HCEC 1CT (cell line): ENCODE measurements at places on chromosomes 5 and 9.

GRCh38 chr5:13973724-13974123 lies 29.2 kb upstream of the DNAH5 start:
- no peak for DNase-seq

DNA sequence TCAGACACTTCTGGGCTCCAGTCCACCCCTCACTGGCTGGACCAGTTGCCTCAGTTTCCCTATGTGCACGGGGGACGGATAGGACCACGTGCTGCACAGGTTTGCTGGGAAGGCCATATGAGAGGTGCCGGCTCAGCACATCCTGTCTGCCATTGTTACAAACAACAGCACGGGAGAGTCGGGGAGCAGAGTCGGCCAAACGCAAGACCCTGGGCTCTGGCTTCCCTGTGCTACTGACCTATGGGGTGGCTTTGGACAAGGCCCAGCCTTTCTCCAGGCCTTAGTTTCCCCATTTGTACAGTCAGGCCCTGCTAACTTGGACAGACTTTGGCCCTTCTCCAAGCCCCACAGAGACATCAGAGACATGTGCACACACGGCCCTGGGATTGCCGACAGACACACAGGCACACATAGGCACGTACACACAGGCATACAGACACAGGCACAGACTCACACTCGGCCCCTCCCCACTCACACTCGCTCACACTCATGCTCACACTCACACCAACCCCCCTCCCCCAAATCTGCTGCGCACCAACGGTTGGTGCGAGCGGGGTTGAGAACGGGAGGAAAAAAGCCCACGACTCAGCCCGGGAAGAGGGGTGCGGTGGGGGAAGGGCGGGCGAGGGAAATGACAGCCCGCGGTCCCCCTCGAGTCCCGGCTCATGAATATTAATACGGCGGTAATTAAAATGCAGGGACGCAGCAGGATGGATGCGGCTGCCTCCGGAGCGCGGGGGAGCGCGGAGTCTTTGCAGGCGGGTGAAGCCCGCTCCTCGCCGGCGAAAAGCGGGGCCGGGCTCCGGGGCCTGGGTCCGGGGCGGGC lies 133.0 kb downstream of the C9orf50 start:
- DNase-seq: peak; percentile 40

DNA sequence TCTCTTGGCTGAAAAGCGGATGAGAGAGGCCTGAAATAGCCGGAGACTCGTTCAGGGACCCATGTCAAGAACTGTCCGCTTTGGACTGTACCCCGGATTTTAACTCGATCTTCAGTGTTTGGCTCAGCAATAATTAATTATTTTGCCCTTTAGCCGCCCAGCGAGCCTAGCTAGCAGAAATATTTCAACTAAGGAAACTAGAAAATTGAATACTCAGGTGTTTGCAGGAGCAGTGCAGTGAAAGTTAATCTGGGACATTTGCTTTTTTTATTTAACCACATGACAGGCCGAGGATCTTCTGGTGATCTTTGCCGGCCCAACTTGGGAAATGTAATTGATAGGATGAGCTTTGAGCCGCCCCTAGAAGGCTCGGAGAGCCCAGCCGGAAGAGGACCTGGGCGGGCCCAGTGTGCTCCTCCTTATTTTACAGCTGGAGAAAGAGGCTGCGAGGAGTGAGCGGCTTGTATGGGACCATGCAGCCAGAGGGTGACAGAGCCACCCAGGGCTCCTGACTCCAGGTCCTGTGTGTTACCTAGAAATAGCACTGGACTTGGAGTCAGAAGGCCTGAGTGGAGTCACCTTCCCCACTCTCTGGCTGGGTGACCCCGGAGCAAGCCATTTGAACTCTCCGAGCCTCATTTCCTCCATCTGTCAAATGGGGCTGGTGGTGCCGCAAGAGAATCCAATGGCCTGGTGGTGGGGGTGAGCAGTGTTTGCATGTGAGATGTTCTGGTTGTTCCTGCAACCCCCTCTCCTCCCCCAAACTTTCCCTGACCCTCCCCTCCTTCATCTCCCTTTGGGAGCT lies 2.4 kb downstream of the PPARGC1B start:
- DNase-seq: no peak

- DNase-seq: no peak
Observed at GRCh38 chr9:23819403-23819802, 6.6 kb downstream of the ELAVL2 start.

DNA sequence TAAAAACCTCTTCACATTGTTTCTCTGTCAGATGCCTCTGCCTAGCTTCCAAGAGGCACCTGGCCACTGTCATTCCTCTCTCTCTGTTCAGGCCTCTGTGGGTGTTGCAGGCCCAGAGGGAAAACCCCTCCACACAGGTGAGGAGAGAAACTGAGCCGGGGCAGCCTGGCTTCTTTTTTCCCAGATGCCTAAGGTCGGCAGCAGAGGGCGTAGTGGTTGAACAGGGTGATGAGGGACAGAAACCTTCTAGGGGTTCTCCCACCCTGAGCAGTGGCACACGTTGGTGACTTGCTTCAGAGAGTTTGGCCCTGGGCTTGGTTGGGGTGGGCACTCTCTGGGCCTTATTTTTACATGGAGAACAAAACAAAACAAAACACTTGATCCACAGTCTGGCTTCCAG lies 12.2 kb downstream of the IL9 start:
- no peak for DNase-seq

DNA sequence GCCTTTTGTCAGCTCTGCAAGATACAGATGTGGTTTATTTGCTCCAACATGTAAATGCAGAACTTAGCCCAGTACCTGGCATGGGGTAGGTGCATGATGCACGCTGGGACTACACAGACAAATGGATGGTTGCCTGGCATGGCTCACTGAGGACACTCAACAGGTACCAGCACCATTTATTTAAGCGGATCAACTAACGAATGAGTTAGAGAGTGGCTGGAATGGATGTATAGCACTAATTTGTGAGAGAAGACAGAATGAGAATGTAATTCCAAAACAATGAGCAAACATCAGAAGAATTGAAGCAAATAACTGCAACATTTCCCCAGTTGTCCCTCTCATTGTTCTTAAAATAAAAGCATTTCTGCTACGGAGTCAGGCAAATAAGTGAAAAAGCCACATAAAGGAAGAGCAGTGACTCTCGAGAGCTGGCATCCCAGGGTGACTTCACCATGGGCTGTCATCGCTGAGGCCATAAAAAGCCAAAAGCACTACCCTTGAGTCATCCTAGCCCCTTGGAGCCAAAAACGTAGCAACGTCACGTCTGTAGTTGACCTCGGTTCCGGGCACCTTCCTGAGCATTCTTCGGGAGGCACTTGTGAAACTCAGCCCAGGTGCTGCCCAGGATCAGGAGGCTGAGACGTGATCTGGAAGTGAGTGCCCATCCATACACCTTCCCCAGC lies 290.3 kb downstream of the NSG2 start:
- no peak for DNase-seq

DNA sequence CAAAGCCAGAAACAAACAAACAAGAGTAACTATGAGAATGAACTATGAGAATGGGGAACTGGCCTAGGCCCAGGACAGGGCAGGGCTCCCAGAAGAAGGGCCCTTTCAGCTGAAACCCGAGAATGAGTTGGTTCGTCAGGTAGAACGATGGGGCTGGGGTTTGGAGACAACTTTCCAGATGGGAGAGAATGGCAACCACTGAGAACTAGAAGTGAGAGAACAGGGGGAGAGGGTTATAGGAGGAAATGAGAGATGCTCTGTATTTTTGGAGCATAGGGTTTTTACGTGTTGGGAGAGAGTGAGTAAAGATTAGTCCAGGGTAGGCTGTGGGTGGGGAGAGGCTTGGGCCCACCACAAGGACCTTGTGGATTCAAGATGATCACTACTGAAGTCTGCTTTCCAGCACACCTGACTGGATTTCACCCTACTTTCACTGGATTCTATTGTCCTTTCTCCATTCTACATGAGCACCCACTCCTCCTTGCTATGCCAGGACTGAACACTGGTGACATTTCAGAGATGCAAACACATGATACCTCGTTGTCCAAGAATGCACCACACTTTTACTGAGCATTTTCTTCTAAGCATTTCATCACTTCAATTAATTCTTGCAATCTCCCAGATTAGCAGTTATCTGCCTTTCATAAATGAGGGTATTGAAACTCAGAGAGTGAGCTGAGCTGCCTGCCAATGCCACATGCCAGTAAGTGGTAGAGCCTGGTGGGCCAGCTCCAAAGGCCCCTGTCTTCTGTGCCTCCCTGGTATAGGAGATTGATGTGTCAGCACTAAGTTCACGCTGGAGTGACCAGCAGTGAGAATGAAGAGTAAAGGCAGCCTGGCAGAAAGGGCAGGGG lies 3.2 kb upstream of the TMEM268 start:
- DNase-seq: no peak

- no peak for DNase-seq
Observed at GRCh38 chr9:93532141-93532540, 44.2 kb upstream of the PHF2 start.

- no peak for DNase-seq
Observed at GRCh38 chr9:34579104-34579807, 10.3 kb downstream of the CNTFR start.

DNA sequence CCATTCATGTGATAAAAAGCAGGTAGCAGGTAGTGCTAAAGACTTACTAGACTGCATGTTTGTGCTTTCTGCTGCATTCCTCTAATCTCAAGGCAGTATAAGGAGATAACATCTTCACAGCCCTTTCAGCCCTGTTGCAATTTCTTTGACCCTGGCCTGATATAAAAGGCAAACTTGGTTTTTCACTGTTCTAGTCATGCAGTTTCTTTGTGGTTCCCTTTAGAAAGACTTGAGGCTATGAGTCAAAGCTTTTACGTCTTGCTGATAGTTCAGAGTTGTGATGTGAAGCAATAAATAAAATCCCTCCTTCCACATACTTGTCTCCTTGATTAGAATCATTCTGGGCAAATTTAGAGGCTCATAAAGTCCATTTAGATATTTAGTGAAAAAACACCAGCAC lies 88.6 kb upstream of the CDKN2B start:
- DNase-seq: peak; percentile 87

DNA sequence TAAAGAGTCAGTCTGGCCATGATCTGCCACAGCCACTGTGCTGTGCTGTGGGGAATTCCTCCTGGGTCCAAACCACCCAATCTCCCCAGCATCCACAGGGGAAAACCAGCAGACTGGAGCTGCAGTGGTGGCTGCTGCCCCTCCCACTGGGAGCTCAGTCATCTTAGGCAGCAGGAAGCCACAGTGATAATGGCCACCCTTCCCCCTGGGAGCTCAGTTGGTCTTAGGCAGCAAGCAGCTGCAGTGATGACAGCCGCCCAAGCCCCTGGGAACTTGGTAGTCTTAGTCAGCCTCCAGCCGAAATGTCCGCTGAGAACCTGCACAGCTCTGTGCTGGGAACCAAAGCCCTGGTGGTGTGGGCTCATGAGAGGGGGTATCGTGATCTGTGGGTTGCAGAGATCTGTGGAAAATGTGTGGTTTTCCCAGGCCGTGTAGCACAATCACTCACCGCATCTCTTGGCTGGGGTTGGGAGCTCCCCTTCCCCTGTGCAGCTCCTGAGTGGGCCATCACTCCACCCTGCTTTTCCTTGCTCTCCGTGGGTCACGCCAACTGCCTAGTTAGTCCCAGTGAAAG lies 38.4 kb upstream of the SMIM15 start:
- DNase-seq: no peak

- DNase-seq: no peak
Observed at GRCh38 chr9:92616655-92617111, 53.2 kb downstream of the IPPK start.

DNA sequence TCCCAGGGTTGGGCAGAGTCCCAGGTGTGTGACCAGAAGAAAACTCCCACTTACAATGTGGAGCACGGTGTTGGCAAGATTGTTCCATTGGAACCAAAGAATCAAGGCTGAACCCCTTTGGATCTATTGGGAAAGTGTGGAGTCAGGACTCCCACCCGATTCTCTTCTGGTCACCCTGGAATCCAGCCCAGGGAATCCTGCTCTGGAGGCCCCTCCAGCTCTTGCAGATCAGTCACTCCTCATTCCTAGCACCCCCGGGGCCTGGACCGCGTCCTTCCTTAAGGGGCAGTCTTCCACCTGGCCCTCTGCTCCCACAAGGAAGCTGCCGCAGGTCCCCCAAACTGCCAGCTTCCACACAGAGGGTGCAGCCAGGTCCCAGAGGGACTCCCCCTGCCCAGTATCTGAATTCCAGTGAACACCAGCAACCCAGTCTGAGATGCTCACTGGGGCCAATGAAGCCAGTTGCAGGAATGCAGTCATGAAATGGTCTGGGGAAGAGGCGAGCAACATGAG lies 170.1 kb downstream of the GADD45G start:
- DNase-seq: no peak

DNA sequence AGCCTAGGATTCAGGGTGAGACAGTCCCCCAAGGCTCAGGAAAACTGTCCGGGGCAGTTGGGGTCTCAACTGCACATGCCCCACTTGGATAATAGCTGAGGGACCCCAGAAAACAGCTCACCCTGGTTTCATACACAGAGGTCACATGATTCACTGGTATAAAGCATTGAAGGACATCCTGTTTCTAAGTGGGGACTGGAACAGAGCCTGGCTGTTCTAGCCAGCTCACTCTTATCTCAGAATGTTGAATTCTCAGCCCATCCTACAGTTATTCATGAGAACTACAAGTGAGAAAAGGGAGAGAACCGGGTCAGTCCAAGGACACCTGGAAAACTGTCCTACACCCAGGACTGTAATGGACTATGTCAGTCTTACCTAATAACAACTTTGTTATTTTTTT lies 170.9 kb downstream of the FGF1 start:
- DNase-seq: peak; percentile 38

- no peak for DNase-seq
Observed at GRCh38 chr5:42605490-42605889, 151.1 kb upstream of the CCDC152 start.
